ENCODE measurements at places on chromosomes 3 and 15.

GRCh38 chr3:164320962-164321361 is 757.3 kb downstream of the SI start:
- no peak for DNase-seq

DNA sequence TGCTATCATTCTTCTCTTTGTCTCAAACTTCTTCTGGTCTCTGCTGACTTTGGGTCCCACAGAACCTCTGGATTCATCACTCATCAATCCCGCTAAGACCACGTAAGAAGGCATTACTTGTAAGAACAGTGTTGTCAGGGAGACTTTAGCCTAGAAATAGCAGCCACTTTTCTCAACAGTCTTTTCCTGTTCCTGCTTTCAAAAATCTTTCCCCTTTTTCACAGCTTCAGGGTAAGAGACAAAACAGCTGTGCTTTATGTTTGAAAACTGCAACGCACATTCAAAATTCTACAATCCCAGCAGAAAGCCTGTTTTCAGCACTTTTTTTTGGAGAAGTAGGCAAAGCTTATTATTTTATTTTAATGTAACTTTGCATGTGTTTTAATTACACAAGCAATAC is 42.0 kb upstream of the FAM98B start:
- DNase-seq, result no peak

GRCh38 chr3:57900786-57901185 is 107.4 kb upstream of the FLNB start:
- DNase-seq, result peak; percentile 83

DNA sequence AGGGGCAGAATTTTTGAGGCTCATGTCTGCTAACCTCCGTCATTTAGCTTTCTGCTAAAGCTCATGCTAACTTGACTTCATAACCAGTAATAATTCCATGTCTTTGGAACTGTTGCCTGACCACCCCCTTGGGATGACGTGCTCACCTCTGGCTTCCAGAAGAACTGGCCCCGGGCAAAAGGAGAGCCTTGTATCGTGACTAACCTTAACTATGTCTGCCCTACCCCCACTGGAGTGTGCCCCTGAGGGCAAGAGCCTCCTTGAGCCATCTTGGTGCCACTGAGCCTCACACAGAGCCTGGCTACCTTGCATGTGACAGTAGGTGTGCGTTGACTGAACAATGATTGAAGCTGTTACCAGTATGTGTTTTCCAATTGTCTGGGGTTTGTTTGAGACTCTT is 4.7 kb downstream of the LRRK1 start:
- DNase-seq, result no peak

DNA sequence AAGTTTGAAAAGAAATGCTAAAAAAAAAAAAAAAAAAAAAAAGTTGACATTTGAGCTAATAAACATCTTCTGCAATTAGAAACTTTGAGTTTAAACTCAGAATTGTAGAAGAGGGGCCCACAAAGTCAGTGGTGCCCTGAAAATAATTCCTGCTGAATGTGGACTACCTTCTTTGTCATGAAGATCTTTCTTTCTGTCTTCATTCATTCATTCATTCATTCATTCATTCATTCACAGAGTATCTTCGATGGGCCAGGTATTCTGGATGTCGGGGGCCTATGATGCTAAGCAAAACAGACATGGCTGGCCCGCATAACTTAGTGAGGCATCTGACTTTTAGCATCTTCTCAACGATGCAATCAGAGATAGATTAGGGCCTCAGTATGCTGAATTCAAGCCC is 24.6 kb downstream of the ETV5 start:
- DNase-seq, result no peak

DNA sequence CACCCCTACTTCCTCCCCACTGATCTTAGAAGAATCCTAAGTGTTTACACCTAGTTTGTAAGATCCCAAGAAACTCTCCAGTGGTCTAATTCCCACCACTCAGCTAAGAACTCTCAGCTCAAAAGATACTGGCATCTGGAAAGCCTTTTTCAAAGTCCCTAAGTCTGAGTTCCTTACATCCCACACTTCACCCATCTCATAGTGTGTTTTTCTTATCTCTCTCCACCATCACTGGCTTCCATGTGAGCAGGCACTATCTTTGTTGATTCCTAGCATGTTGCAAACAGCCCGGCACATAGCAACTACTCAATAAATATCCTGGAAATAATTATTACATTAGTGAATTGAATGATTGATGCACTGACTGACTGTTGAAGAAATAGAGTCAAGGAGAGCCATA is 173.7 kb downstream of the FHIT start:
- no peak for DNase-seq

- DNase-seq, result peak; percentile 71
Measured at GRCh38 chr3:45677033-45677446, 12.2 kb upstream of the SACM1L start.

DNA sequence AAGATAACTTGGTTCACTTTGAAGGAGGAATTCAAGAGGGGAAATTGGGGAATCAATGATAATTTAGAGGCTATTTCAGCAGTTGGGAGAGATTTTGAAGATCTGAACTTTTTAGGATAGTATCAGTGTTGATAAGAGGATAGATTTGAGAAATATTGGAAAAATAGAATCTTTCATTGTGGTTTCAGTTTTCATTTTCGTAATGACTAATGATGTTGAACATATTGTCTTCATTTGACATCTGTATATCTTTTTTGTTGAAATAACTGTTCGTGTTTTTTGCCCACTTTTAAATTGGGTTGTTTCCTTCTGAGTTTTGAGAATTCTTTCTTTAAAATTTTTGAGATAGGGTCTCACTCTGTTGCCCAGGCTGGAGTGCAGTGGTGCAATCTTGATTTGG is 21.1 kb downstream of the ECT2 start:
- no peak for DNase-seq

DNA sequence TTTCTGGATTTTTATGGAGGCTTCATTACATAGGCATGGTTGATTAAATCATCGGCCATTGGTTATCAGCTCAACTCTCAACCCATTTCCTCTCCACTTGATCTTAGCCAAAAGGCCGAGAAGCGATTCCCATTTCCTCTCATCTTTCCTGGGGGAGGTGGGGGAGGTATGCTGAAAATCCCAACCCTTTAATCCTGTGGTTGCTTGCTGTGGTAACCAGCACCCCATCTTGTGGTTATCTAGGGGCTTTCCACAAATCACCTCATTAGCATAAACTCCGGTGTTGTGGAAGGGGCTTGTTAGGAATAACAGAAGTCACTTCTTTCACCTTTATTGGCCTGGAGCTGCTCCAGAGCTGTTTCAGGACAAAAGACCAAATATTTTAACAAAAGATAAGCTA is 20.9 kb downstream of the PDE8A start:
- no peak for DNase-seq

GRCh38 chr3:183008303-183008702 is 28.0 kb upstream of the DCUN1D1 start:
- DNase-seq, result no peak

- DNase-seq, result no peak
Measured at GRCh38 chr3:187811585-187812250, 66.5 kb upstream of the BCL6 start.

DNA sequence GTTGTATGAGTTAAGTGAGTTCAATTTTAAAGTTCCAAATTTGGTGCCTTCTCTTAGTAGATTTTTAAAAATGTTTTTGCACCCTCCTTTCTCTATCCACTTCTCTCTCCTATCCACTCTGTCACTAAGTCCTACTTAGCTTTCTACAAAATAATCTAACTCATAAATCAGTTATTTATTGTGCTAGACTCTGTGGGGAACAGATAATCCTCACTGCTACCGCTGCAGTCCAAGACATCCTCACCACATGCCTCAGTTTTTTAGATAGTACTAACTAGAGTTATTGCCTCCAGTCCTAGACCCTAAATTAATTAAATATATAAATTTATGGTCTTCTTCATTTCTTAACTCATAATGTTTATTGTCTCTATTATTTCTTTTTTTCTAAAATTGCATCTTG is 576.3 kb downstream of the GRM7 start:
- DNase-seq, result peak; percentile 79

DNA sequence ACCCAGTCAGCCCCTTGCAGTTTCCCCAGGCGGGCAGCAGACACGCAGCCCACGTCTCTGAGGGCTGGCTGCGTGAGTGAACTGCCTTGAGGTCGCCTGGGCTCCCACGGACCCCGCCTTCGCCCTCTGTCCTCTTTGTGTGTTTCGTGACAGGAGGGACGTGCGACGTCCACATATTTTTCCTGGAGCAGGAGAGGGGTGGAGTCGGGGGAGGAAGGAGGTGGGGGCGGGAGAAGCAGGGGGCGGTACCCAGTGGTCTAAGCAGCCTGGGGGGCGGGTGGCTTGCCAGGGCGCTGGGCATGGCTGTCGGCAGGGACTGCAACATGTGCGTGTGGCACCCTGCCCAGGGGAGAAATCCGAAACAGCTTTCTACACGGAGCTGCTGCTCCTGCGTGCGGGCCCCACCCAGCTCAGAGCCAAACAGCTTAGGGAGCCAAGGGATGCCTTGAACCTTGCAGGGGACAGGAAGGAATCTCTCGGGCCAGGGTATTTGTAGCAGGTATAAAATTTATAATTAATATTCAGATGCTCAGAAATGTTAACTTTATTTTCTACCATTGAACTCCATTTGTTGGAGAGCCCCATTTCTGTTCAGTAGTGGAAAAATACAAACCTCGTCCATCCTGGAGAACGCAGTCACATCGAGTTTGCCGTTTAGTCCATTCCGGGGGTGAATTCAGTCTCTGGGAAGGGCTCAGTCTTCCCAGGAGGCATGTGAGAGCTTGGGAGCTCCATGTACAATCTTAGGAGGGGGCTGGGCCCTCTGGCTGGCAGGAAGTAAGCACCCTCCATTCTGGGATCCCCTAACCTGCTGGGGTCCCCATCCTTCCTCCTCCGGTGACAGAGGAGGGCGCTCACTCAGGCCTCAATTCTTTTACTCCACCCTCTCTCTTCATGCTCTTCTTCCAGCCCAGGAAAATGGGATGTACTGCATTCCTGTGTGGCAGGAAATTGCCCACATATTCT is 79.1 kb upstream of the MEF2A start:
- DNase-seq, result peak; percentile 57

- DNase-seq, result peak; percentile 26
Measured at GRCh38 chr15:59165726-59166125, 40.9 kb upstream of the LDHAL6B start.

DNA sequence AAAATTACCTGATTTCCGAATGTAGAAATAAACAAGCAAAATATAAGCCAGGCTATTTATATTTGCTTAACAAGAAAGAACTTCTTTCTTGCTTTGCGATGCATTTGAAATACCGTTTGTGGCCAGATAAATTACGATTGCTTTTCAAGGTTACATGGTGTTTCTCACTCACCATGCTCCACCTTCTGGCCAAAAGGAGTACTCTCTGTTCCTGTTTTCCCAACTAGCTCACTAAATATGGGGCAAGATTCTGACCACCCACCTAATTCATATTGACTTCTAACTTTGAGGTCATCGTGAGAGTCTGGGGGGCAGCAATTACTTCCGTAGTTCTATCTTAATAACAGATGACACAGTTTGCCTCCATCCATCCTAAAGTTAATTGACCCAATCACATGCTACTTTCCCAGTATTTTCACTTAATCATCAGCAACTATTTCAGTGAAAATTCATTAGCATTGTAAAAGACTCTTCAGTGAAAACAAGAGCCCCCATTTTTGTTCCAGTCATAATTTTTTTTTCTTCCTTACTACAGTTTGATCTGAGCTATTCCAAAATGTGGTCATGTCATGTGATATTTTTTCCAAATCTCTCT is 25.9 kb downstream of the ACP3 start:
- peak; percentile 88 for DNase-seq

DNA sequence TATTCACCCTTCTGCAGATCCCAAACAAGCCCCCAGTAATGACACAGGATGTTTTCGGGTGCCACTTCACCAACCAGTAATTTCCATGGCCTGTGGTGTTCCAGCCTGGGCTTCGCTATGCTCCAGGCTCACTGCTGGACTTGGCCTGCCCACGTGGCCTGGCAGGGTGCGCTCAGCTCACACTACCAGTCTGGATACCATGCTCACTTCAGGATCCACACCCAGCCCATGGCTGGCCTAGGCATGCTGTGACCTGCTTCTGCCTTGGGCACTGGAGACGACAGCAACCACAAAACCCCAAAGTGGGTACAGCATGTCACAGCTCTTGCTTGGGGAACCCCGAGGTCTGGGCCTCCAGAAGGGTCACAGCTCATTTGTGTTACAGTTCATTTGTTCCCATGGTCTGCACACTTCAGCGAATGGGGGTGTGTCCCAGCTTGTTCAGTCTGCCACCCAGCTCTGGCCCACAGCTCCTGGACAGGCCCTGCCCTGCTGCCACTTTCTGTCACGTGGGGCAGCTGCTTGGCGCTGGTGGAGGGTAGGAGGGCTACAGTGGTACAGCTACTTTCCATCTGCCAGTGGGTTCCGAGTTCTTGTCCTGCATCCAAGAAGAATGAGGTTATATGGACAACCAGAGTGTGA is 650.8 kb downstream of the MCTP2 start:
- no peak for DNase-seq

DNA sequence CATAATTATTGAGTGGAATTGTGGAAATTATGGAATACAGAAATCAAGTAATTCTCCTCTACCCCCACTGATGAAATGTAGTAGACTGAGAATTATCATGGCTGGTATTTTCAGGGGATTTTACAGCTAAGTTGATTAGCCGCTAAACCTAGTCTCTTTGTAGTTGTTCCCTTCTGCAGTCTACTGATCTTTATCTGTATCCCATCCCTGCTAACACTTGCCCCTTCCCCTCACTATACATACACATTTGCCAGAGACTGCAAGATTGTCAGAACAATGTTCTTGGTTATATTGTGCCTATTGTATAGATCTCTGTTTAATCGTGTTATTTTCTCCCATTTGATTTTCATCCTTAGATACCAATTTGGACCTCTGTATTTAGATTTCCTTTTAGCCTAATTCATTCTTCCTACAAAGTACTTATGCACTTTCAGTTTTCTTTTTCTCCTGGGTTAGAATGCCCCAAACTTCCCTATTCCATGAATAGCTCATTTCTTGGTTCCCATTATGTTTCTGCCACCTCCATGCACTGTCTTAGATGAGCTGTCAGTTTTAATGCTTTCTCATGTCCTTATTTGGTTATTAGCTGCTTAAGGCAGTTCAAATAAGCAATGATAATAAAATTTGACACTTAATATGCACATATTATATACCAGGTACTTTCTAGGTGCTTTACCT is 86.9 kb downstream of the CDIN1 start:
- no peak for DNase-seq

DNA sequence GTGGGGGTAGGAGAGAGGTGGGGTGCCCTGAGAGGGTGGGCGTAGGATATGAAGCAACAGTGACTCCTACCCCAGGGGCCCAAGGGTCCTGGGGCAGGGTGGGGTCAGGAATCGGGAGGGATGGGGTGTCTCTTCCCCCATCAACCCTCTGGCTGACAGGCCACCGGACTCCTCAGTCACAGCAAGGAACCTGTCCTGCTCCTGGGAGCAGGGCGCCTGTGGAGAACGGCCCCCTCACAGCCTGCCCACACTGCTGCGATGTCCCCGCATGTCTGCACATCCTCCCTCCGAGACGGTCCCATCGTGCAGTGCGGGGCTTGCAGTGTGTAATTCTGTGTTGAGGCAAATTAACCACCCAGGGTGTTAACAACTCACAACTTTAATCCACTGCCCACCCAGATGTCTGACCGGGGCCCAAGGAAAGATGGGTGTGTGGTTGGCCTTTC is 2.7 kb downstream of the TM4SF19 start:
- DNase-seq, result no peak
